ENCODE measurements at places on chromosomes 16 and 17.
A peak's percentile ranks its signal among the peaks of the same experiment; 100 is the strongest.

DNA sequence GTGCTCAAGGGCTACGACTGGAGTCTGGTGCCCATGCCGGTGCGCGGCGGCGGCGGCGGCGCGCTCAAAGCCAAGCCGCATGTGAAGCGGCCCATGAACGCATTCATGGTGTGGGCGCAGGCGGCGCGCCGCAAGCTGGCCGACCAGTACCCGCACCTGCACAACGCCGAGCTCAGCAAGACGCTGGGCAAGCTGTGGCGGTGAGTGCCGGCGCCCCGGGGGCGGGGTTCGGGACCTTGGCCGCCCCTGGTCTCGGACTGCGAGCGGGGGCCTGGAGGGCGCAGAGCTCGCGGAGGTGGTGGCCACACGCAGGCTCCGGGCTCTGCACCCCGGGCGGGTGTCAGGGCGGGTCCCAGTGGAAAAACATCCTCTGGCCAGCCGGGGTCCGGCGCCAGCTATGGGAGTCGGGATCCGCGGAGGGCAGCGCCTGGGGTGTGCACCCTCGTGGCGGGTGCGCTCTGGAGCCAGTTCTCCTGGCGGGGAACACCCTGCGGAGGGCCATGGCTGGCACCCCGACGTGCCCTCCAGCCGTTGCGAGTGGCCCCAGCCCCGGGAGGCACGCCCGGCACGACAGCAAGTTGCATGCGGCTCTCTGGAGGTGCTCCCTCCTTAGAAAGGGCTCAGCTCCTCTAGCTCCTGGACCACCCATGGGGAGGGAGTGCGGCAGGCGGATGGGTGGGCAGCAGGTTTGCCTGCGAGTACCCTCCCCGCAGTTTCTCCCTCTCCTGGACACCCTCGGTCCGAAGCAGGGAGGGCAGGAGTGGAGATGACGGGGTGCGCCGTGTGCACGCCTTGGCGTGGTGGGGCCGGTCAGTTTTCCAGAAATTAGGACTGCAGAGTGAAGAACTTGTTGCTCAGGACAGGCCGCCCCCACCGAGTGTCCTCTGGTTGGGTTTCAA lies 824 bp downstream of the SOX8 start:
- DNase-seq, result no peak

DNA sequence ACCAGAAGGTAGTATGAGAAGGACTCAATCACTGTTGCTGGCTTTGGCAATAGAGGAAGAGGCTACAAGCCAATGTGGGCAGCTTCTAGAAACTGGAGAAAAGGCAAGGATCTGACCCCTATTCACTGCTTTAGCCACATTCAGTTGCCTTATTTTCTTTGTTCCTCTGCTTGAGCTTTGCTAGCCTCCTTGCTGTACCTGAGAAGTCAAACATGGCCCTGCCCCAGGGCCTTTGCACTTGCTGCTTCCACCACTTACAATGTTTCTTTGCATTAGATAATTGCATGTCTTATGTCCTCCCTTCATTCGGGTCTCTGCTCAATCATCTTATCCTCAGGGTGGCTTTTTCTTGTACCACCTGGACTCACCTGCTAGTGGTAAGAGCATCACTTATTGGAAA lies 15.8 kb downstream of the HS3ST4 start:
- no peak for DNase-seq

GRCh38 chr17:6479622-6480302 lies 35.5 kb downstream of the PIMREG start:
- DNase-seq, result no peak

DNA sequence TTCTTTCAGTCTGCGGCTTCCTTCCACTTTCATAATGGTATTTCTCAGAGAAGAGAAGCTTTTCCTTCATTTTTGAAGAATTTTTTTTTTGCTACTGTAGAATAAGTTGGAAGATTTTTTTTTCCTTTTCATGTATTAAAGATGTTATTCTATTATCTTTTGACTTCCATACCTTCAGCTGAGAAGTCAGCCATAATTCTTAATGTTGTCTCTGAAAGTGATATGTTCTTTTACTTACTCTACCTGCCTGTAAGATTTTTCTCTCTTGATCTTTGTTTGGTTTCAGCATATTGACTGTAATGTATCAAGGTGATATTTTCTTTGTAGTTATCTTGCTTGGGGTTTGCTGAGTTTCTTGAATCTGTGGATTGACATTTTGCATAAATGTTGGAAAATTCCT lies 143.5 kb upstream of the TOX3 start:
- DNase-seq, result no peak

DNA sequence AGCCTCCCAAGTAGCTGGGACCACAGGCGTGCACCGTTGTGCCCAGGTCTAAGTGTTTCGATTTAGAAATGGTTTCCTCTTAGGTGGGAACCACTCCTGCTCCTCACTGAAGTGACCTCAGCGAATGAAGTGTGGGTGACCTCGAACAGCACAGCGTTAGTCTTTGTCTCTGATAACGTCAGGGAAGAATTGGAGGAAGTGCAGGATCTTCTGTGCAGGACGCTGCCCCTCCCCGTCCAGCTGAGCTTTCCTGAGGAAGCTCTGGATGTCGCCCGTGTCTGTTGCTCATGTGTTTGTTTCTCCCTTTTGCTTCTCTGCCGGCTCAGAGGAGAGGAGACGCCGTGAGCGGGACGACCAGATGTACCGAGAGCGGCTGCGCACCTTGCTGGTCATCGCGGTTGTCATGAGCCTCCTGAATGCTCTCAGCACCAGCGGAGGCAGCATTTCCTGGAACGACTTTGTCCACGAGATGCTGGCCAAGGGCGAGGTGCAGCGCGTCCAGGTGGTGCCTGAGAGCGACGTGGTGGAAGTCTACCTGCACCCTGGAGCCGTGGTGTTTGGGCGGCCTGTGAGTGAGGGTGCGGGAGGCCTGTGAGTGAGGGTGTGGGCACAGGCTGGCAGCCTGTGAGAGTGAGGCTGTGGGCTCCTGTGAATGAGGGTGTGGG lies 15.6 kb downstream of the SPG7 start:
- DNase-seq, result no peak

DNA sequence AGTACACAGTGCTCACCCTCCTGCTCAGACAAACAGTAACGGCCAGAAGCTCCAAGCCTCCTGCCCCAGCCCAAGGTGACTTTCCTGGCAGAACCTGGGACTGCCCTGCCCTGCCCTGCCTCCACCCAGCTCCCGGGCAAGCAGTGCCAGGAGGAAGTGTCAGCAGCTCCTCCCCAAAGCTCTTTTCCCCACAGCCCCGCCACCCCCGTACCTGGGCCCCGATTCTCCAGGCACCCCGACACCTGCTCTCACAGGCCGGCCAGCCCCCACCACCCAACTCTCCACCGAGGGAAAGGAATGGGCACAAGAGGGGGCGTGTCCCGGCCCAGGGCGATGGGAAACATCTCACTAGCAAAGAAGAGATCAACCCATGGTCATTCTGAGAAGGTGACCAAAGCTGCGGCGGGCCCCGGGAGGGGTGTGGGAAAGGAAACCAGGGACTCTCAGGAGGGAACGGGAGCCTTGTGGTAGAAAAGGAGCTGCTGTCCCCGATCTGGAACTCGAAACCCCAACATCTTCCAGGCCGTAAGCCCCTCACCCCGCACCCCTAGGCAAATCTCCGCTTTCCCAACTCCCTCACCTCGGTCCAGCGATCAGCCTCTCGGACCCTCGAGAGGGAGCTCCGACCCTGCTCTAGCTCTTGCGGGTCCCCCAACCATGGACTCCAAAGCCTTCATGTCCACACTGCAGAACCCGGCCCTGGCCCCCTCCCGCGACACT lies 1.2 kb downstream of the BCAR1 start:
- DNase-seq, result no peak

- no peak for DNase-seq
Observed at GRCh38 chr17:1916963-1917715, 87.3 kb downstream of the RPA1 start.

DNA sequence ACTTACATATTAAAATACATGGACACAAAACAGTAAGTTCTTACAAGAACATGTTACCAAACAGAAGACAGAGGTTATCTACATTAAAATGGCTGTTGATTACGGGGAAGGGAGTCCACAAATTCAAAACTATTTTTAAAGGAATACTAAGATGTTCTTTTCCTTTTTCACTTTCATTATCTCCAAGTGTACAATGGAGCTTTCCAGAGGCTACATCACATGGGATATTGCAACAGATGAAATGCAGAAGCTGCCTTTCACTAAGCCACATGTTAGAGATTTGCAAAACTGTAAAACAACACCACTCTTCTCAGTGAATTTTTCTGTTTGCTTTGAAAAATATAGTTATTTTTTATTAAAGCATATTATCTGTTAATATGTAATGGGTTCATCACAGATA lies 53.6 kb downstream of the XPO6 start:
- no peak for DNase-seq

DNA sequence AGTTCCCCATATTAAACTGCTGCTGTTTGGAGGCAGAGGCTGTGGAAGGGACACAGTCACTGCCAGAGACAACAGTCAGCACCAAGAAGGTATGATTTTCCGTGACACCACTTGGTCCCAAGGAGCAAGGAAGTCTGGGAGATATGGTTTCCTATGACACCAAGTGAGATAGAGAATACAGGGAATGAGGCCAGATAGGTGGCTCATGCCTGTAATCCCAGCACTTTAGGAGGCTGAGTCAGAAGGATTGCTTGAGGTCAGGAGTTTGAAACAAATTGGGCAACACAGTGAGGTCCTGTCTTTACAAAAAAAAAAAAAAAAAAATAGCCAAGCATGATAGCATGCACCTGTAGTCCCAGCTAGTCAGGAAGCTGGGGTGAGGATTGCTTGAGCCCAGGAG lies 90.8 kb downstream of the ABCC12 start:
- no peak for DNase-seq

DNA sequence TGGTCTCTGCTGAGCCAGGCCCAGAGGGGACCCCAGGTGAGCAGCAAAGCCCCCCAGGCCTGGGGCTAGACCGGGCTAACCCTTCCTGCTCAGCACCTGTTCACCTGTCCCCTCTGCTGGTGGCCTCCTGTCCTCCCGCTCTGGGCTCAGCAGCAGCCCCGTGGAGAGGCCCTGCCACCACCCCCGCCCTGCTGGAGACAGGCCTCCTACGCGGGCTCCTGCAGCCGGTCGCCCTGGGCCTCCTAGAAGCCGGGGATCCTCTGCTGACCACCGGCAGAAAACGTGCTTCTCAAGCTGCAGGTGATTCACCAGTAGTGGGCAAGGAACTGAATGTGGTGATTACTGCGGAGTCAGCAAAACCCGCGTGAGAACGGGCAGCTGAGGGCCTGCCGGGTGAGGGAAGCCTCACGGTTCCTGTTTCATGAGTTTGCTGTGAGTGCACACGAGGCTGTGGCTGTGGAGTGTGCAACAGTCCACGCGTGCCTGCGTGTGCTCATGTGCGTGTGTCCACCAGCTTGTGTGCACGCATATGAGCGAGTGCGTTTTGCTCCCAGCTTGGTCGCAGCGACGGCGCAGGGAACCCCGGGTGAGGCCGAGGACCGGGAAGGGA lies 792 bp downstream of the SECTM1 start:
- peak; percentile 74 for DNase-seq

DNA sequence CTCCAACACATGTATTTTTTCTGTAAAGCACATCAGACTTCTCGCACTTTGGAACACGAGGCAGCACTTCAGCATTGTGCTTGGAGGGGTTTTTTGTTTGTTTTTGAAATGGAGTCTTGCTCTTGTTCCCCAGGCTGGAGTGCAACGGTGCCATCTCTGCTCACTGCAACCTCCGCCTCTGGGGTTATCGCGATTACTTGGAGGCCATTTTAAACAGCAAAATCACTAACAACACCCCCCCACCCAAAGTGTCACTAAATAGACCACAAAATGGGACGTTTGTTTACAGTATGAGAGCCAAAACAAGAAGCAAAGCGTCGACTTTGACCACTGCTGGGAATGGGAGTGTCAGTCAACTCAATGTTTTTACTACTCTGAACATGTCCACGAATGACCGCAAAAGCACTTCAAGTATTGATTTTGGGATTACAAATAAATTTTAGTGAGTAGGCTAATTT lies 9.0 kb upstream of the C16orf87 start:
- no peak for DNase-seq

GRCh38 chr16:89453501-89454321 lies 36.6 kb downstream of the ANKRD11 start:
- no peak for DNase-seq

DNA sequence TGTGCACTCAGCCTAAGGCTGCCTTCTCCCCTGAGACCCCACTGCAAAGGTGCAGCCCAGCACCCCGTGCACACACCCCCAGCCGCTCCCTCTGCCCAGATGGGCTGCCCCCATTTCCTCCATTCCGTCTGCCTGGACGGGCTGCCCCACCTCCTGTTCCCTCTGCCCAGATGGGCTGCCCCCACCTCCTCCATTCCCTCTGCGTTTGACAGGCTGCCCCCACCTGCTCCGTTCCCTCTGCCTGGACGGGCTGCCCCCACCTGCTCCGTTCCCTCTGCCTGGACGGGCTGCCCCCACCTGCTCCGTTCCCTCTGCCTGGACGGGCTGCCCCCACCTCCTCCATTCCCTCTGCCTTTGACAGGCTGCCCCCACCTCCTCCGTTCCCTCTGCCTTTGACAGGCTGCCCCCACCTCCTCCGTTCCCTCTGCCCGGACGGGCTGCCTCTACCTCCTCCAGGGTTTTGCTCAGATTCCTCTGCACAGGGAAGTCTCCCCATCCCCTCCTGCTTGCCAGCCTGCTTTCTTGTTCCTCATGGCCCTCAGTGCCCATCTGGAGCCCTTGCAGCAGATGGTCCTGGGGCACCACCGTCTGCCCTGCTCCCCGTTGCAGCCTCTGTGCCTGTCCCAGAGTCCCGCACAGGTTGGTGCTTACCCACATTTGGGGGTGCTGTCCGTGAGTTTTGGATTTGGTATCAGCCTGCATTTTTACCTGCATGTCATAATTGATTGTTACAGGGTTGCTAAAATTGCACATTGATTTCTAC lies 23.4 kb upstream of the IL17C start:
- DNase-seq, result no peak

DNA sequence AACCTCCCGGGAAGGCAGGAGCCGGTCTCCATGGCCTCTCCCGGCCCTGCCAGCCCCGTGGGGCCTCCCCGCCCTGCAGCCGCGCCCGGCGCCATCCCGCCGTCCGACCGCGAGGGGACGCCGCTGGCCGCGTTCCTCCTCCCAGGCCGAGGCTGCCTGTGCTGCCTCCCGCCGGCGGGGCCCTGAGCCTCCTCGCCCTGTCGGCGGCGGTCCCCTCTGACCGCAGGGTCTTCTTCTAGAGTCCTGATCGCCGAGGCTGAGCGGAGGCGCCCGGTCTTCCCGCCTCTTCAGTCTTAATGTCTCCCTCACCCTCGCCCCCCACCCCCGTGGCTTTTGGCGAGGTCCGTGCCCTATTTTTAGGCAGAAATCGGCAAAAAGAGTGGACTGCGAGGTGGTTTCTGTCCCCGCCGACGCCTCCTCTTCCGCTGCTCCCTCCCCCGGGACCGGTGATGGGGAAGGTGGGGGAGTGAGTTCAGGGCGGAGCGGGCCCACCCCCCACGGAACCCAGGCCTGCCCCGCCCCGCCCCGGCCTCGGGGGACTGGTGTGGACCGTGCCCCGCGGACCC lies 794 bp upstream of the CPNE7 start:
- DNase-seq, result peak; percentile 26

Data from CD4-positive, alpha-beta T cell treated with Interferon gamma for 1 hour (primary cell).